ENCODE measurements at places on chromosomes 6 and 20.

GRCh38 chr20:40481743-40482458, 207.1 kb downstream of the MAFB start:
- no peak for DNase-seq

GRCh38 chr20:23097636-23098580, 11.8 kb upstream of the CD93 start:
- no peak for DNase-seq

DNA sequence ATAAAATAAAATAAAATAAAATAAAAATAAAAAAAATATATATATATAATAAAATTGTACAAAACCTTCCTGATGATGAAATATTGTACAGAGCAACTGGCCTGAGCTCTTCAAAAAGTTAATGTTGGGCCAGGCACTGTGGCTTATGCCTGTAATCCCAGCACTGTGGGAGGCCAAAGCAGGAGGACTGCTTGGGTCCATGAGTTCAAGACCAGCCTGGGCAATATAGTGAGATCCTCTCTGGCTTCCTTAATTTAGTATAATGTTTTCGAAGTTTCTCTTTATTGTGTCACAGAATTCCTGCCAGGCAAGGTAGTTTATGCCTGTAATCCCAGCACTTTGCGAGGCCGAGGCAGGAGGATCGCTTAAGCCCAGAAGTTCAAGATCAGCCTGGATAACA, 113.9 kb upstream of the SALL4 start:
- no peak for DNase-seq

DNA sequence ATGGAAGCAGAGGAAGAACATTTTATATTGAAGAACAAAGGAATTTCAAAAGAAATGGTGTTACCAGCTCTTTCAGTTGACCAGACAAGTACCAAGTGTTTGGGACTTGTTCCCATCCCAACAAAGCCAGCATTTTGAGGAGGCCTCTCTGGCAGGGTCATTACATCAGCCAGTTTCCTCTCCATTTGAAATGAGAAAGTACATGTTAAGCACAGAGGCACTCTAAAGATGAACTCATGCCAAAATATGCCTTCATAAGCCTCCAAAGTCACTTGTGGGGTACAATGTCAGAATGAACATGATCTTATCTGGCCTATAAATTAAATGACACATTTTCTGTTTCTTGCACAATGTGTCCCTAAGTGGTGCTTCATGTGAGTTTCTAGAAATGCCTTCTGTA, 223.9 kb downstream of the PRL start:
- DNase-seq = no peak

- no peak for DNase-seq
These were observed 123.8 kb upstream of the AKIRIN2 start for GRCh38 chr6:87825821-87826221.

DNA sequence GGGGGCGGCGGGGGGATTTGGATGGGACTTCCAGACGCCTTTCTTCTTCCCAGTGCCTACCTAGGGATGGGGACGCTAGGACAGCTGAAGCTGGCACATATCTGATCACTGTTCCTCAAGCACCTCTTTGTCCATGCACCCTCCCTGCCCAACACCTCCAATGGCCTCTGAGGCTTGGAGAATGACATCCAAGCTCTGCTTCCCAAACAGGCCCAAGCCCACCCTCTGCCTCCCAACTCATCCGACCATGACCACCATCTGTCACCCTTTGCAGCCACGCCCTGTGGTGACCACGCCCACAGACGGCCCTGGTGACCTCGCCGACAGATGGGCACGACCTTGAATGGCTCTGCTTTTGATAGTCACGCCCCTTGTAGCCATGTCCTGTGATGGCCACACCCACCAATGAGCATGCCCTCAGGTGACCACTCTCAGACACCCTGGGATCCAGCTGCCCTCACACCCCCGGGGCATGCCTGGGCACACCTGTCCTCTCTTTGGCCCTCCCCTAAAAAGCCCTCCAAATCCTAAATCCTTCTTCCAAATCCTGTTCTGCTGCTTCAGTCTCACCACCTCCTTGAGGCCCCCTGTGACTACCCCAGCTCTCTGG, 51.0 kb downstream of the SSR1 start:
- no peak for DNase-seq

DNA sequence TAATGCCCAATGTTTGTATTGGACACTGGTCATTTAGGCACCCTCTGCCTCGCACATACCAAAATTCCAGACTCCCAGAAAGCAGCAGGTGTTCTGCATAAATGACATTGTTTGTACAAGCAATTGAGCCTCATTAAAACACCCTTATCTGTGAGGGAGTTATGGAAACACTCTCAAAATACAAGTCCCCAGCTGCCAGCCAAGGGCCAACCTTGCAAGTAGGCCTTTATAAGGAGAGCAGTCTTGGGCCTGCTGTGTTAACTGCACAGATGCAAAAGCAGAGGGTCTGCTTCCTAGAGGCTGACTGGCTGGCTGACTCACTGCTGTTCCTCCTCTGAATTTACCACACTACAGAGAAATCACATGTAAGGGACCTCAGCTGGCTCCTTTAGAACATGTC, 150.4 kb upstream of the HMGN3 start:
- no peak for DNase-seq
